ENCODE measurements at places on chromosomes 7 and 10.
A peak's percentile ranks its signal among the peaks of the same experiment; 100 is the strongest.

GRCh38 chr7:24494832-24495231 is 78.4 kb upstream of the PALS2 start:
- no peak for DNase-seq

- no peak for DNase-seq
Observed at GRCh38 chr10:124251317-124252065, 158.1 kb upstream of the CHST15 start.

- DNase-seq: peak; percentile 29
Observed at GRCh38 chr7:46391231-46392201, 470.4 kb upstream of the IGFBP3 start.

DNA sequence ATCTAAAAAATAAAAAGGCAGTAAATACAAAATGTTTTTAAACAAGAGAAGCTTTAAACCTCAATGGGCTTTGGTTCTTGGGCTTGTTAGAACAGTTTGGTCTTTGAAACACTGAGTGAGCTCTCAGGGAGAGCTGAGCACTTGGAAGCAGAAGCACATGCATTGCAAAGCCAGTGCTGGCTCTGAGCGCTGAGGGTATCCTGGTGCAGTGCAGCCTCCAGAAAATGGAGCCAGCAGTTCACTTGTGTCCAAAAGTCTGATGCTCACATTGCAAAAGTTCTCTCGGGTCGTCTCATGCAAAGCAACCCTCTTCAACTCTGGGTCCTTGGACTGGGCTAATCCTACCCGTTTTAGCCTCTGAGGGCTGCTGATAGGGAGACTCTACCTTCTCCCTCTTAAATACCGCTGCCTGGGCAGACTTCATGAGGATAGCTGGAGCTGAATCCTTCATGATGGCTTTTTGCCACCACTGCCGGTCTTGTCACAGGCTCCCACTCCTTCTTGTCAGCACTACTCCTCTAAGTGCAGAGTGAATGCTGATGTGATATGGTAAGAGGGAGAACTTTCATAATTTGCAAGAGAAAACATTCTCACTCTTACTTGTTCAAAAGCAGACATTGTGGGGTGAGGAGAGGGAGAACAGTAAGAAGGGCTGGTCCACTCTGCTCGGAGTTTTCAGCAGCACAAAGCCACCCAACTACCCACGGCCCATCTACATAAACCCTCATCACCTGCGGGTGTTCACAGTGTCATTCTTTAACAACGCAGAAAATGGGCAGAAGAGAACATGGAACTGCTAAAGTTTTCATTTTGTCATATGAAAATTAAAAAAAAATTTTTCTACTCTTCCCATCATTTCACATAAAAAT is 42.2 kb upstream of the BMPER start:
- DNase-seq: no peak

DNA sequence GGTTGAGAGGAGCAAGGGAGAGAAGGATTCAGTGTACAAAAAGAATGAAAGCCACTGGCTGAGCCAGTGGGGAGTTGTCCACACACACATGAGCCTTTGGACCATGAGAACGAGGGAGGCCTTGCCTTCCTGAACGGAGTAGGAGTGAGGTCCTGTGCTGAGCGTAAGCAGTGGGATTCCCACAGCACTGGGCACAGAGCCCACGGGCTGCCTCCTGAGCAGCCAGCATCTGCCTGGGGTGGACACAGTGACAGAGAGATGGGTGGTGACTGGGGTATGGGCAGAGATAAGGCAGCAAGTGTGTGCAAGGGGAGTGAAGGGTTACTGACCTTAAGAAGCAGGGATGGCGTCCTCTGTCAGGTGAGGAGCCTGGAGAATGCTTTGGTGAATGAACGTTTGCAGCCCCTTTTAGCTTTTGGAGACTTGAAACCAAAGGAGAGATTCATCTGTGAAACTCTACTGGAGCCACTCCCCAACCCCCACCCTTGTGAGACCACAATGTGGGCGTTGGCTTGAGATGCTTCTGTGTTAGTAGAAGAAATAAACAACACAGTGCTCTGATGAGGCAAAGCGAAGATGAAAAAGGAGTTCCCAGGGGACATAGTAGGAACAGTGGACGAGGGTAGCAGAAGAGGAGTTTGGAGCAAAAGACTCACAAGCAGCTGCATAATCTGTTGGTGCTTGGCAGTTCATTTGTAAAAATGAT is 56.5 kb downstream of the FIGNL1 start:
- no peak for DNase-seq

- no peak for DNase-seq
Observed at GRCh38 chr7:49789736-49790135, 16.3 kb downstream of the VWC2 start.

DNA sequence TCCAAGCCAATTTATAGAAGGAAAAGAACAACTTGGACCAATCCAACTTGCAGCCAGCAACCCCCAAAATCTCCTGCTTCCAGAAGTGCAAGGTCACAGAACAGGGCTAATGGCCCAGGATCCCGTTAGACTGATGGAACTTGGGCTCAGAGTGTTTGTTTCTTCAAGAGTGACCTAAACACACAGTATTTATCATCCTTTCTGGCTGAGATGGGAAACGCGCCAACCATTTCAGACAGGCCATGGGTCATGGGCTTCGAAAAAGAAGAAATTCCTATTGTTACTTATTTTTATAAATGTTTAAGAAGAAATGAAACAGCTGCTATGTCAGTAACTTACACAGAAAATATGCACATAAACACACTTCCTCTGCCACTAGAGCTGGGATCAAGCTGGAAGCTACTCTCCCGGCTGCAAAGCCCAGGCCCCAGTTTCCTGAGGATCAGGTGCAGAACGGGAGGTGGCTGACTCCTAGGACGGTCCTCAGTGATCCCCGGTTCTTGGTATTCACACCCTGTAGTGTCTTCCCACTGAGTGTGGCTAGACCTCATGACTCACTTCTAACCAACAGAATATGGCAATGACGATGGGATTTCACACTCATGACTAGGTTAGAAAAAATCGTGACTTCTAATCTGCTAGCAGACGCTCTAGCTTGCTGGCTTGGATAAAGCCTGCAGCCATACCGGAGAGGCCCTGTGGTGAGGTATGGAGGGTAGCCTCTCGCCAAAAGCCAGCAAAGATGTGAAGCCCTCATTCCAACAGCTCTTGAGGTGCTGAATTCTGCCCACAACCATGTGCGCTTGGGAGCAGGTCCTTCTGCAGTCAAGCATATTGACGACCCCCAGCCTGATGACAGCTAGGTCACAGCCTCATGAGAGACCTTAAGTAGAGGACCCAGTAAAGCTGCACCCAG is 60.2 kb downstream of the CHST15 start:
- peak; percentile 22 for DNase-seq

- no peak for DNase-seq
Observed at GRCh38 chr7:159067576-159068487, 76.8 kb downstream of the VIPR2 start.

DNA sequence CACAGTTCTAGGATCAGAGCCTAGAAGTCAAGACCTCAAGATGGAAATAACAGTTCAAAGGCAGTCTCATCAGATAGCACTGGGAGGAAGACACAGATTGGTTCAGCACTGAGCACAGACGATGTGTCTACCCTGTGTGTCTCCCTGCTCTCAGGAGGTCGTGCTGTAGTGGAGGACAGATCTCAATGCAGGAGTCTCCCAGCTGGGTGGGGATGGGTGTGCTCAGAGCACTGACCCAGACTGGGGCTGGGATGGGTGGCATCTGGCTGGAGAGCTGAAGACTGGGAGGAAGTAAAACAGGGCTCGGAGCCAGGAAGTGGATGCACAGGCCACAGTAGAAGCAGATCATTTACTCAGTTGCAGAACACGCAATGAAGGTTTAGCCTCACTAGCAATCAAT is 69.5 kb upstream of the GDF10 start:
- no peak for DNase-seq

GRCh38 chr10:132336919-132337407 is 5.0 kb downstream of the LRRC27 start:
- DNase-seq: no peak

DNA sequence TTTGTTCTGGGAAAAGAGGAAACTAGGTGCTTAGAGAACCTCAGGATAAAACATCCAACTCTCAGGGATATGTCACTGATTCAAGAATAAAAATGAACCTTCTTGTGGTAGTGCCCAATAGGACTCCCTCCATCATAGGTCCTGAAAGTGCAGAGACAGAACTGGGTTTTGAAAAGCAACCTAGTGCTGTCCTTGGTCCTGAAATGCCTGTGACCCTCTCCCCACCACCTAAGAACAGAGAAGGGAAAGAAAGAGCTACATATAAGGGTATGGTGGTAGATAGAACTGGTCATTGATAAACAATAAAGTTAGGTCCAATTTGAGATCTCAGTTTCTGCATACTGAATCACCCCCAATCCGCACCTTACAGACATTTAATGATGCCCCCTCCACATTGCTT is 953.3 kb downstream of the XPNPEP1 start:
- no peak for DNase-seq

DNA sequence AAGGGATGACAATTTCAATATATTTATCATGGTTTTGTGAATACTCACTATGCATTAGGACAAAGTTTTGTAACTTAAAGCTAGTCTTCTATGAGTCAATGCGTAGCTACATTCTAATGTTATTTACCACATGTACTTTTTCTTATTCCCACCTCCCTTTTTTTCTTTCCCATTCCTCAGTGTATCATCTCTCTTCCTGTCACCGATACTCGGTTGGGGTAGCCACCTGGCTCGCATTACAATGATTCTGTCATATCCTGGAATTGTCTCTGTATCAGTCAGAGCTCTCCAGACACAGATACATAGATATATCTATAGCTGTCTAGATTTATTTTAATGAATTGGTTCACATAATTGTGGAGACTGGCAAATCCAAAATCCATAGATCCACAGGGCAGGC is 9.8 kb upstream of the RALA start:
- peak; percentile 61 for DNase-seq

GRCh38 chr7:108266491-108266890 is 136.3 kb upstream of the LAMB4 start:
- no peak for DNase-seq
